ENCODE measurements at places on chromosomes 12 and 14. TPM values are rescaled to one million over a fixed set of nuclear protein-coding genes. Genes with fewer than 3 reads are reported as not detected.

- no peak for DNase-seq
Observed at GRCh38 chr14:42130815-42131214, 524.1 kb downstream of the LRFN5 start.

DNA sequence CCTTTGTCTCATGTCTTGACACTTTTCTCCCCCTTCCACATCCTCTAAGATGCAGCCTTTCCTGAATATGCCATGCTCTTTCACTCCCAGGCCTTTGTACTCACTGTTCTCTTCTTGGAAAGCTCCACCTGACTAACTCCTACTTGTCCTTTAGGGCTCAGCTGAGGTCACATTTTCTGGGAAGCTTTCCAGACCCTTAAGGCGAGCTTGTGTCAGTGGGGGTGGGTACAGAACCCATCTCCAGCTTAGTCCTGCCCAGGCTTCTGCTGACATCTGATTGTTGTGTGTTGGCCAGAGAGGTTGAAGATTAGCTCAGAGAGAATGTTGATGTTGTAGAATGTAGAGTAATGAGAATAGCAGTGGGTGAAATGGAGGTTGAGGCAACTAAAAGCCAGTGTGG is 2.9 kb upstream of the TSFM start:
- DNase-seq, result no peak

DNA sequence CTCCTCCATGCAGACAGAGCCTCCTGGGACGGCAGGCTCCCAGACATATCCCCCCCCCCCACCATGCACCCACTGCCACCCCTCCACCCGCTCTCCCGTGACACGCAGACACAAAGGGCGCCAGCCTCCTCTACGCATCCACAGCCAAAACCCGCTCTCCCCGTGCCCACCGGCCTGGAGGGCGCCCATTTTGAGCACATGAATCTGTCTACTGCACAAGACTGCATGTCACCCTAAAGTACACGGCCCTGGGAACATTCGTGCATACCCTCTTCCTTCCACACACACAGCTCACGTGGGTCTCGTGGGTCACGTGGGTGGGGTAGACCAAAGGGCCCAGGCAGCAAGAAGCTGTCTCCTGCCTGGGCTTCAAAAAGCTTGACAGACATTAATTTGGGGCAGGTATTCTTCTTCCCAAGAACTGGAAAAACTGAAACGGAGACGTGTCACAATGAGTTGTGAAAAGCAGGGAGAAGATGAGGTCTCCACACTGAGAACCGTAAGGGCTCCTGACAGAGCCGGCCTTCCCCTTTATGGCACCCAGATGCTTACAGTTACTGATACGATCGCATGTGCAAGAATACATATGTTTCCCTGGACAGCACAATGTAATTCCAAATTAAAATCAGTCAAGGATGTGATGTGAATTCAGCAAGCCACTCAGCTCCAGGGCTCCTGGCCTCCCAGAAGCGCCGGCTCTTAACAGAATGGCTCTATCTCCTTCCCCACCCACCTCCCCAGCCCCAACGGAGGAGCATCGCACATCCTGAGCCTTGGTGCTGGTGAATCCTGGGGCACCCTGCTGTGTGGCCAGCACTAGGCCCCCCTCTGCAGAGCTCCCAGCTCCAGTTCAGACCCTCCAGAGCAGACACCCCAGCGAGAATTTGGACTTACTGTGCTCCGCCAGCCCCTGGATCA is 1.9 kb downstream of the TGFB3 start:
- DNase-seq, result no peak

- DNase-seq, result no peak
Observed at GRCh38 chr14:73502017-73502619, 11.4 kb downstream of the RIOX1 start.

GRCh38 chr14:74661726-74662450 is 49.9 kb upstream of the LTBP2 start:
- DNase-seq, result no peak

- DNase-seq, result no peak
Observed at GRCh38 chr12:62552906-62553556, 86.4 kb downstream of the MON2 start.

CACNA2D4 gene
- 0.72 TPM for total RNA-seq

DIO2 gene
- total RNA-seq, result 0.29 TPM

PPP1R1A gene
- 0.36 TPM for total RNA-seq
